CD4-positive, alpha-beta memory T cell (primary cell): ENCODE measurements at places on chromosomes 16 and 17.

GRCh38 chr16:68246121-68246520 is 948 bp downstream of the PLA2G15 start:
- H3K4me1 ChIP-seq, result peaks cover 26% of the 10 kb centered on the region
- peaks cover 4% of the 10 kb centered on the region for H3K36me3 ChIP-seq
- DNase-seq, result no peak
- peak overlapping the region; percentile 98 for H3K4me3 ChIP-seq
- no peak overlapping the region for H3K27ac ChIP-seq

- no peak overlapping the region for H3K4me3 ChIP-seq
- no peak for DNase-seq
- H3K27ac ChIP-seq, result no peak overlapping the region
- no peaks in the 10 kb centered on the region for H3K4me1 ChIP-seq
- no peaks in the 10 kb centered on the region for H3K27me3 ChIP-seq
- H3K36me3 ChIP-seq, result no peaks in the 10 kb centered on the region
Observed at GRCh38 chr17:57687642-57688041, 57.5 kb downstream of the CCDC182 start.

- no peak overlapping the region for H3K27ac ChIP-seq
- H3K27me3 ChIP-seq, result no peaks in the 10 kb centered on the region
- no peak overlapping the region for H3K4me3 ChIP-seq
- DNase-seq, result no peak
- no peaks in the 10 kb centered on the region for H3K36me3 ChIP-seq
Observed at GRCh38 chr17:29240968-29241963, 5.4 kb upstream of the CRYBA1 start.

- no peaks in the 10 kb centered on the region for H3K4me1 ChIP-seq
- no peaks in the 10 kb centered on the region for H3K36me3 ChIP-seq
- H3K4me3 ChIP-seq, result no peak overlapping the region
Observed at GRCh38 chr16:69496896-69497295, 68.9 kb upstream of the NFAT5 start.

DNA sequence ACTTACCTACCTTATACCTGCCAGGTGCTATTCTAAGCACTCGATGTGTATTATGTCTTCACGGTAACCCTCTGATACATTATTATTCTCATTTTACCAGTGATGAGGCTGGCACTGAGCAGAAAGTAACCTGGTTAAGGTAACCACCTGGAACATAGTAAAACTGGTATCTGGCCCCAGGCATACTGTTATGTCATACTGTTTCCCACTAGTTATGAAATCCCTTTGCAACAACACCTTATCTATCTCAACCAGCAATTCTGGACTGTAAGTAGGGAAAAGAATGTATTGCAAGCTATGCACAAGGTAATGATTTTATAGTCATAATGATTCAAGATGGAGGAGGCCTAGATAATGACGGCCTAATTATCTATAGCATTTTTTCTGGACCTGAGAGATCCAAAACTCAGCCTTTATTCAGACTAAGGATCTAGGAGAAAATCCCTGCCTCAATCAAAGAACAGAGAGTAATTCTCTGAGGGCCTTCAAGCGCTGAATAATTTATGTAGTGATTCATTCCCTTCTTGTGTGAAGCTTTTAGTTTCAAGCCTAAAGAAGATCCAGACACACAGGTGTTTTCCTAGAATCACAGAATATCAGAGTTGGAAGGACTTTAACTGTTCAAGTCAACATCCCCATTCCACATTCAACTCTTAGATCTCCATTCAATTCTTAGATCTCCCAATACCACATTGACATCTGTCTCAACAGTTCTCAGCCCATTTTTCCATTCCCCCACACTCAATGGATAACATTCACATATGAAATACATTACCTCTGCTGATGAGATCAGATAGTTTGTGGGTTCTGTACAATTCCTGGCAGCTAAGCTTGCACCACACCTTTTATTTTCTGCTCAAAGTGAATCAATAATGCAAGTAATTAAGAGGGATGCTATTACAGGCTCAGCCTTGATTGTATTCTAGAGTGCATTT is 14.9 kb upstream of the MMD start:
- no peak overlapping the region for H3K4me3 ChIP-seq
- no peak for DNase-seq
- no peak overlapping the region for H3K27ac ChIP-seq
- no peaks in the 10 kb centered on the region for H3K27me3 ChIP-seq

- DNase-seq, result peak; percentile 40
- peaks cover 63% of the 10 kb centered on the region for H3K4me1 ChIP-seq
- H3K4me3 ChIP-seq, result no peak overlapping the region
- no peaks in the 10 kb centered on the region for H3K27me3 ChIP-seq
- no peak overlapping the region for H3K27ac ChIP-seq
Observed at GRCh38 chr17:3766779-3767178, 34.2 kb downstream of the ITGAE start.

- no peak overlapping the region for H3K4me3 ChIP-seq
- no peak overlapping the region for H3K27ac ChIP-seq
- H3K4me1 ChIP-seq, result no peaks in the 10 kb centered on the region
- no peak for DNase-seq
- H3K36me3 ChIP-seq, result no peaks in the 10 kb centered on the region
- no peaks in the 10 kb centered on the region for H3K27me3 ChIP-seq
Observed at GRCh38 chr16:17555176-17555575, 84.4 kb upstream of the XYLT1 start.

GRCh38 chr16:31033709-31034492 is 543 bp downstream of the STX4 start:
- H3K4me3 ChIP-seq, result peak overlapping the region; percentile 97
- peaks cover 20% of the 10 kb centered on the region for H3K36me3 ChIP-seq
- H3K4me1 ChIP-seq, result peaks cover 24% of the 10 kb centered on the region
- DNase-seq, result peak; percentile 85
- no peaks in the 10 kb centered on the region for H3K27me3 ChIP-seq
- peak overlapping the region; percentile 86 for H3K27ac ChIP-seq

DNA sequence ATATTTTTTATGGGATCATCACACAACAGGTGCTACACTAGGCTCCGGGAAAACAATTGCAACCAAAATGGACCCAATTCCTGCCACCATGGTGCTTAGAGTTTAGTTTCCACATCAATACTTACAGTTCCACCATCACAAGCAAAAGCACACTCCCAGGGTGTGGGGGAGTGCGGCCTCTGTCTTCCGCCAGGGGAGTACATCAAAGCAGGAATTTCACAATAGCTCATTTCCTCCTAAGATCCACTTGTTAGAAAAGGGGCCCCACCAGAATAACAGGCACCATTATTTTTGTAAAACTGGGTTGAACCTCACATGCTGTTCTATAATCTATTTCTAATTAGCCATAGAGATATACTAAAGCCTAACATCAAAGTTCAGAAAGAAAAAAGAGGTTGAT is 44.3 kb upstream of the PSMD7 start:
- H3K36me3 ChIP-seq, result no peaks in the 10 kb centered on the region
- no peaks in the 10 kb centered on the region for H3K4me1 ChIP-seq
- no peak overlapping the region for H3K27ac ChIP-seq
- no peaks in the 10 kb centered on the region for H3K27me3 ChIP-seq
- no peak for DNase-seq

DNA sequence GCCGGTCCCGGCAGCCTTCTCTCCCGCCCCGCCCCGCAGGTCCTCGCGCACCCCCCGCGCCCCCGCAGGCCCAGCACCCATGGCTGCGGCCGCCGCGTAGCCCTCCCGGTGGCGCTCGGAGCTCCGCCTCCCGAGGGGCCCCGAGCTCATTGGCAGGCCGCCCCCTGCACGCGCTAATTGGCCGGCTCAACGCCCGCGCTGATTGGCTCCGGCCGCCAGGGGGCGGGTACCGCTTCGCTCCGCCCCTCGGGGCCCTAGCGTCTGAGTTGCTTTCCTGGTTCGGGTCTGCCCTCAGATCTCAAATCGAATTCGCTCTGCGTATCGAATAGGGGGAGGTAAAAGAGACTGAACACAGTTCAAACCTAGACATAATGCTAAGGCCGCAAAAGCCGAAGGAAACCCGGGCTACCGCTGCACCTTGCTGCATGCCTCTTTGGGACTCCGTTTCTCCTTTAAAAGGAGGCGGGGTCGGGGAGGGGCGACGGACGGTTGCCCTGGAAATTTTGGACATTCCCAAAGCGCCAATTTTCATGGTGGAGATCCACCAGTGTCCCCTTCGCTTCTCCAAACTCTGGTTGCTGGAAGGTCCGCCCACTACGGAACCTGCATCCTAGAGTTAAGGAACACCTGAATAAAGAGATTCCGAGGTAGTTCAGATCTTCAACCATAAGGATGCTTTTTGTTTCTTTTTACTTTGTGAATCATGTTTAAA is at the start of gene DEXI:
Gene DEXI (minus strand): TSS at position 117 of the 712 bp plus-strand sequence. CDS start 463 bp downstream, outside the sequence.
- peak; percentile 96 for DNase-seq
- H3K36me3 ChIP-seq, result no peaks in the 10 kb centered on the region
- no peaks in the 10 kb centered on the region for H3K27me3 ChIP-seq
- peak within 1 kb of the TSS; percentile 63 for H3K4me3 ChIP-seq

- peak within 1 kb of the TSS; percentile 29 for H3K4me3 ChIP-seq
- DNase-seq, result peak; percentile 55
- no peaks in the 10 kb centered on the region for H3K36me3 ChIP-seq
- H3K4me1 ChIP-seq, result peaks cover 27% of the 10 kb centered on the region
- H3K27ac ChIP-seq, result no peak within 1 kb of the TSS
Observed at GRCh38 chr17:63476854-63477479, at the start of gene ACE. Gene ACE, plus strand, starts transcription at chr17:63477061. Its CDS starts 34 bp downstream, at chr17:63477095.

DNA sequence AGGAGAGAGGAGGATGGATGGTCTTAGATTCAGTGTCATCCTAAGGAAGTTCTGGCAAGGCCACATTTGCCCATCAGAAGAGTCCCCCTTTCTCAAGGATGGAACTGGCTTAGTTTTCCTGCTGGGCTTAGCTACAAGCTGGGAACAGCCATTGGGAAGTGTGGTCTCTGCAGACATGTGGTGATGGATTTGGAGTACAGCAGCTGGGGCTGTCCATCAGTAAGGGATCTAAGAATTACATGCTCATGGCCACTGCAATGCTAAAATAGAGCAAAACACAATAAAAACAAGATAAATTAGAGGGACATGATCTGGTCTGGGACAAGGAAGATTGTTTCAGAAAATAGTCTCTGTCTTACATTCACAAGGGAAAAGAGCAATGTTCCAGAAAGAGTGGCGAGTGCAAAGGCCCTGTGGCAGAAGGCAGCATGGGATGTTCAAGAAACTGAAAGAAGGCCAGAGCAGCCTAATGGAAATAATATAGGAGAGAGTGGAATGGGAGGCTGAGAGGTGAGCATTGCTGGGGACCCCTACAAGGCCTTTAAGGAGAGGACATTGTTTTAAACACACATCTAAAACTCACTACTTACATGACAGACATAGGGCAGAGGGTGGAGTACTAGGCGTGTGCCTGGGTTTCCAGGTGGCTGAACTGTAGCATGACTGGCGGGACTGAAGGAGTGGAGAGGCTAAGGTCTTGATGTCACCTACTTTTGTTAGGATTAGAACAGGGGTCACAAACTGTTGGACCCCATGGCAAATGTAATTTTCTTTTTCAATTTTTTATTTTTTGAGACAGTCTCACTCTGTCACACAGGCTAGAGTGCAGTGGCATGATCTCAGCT is 17.0 kb upstream of the TOX3 start:
- H3K4me3 ChIP-seq, result no peak overlapping the region
- no peaks in the 10 kb centered on the region for H3K27me3 ChIP-seq
- no peaks in the 10 kb centered on the region for H3K4me1 ChIP-seq
- H3K27ac ChIP-seq, result no peak overlapping the region
- DNase-seq, result no peak

DNA sequence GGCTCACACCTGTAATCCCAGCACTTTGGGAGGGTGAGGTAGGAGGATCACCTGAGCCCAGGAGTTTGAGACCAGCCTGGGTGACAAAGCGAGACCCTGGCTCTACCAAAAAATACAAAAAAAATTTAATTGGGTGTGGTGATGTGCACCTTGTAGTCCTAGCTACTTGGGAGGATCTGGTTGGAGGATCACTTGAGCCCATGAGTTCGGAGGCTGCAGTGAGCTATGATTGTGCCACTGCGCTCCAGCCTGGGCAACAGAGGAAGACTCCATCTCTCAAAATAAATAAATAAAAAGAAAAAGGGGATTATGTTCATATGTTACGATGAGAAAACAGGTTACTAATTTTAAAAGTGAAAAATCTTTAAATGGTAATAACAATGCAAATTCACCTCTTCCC is 996 bp downstream of the MLKL start:
- peak overlapping the region; percentile 42 for H3K4me3 ChIP-seq
- H3K36me3 ChIP-seq, result peaks cover 5% of the 10 kb centered on the region
- H3K4me1 ChIP-seq, result peaks cover 44% of the 10 kb centered on the region
- no peaks in the 10 kb centered on the region for H3K27me3 ChIP-seq

DNA sequence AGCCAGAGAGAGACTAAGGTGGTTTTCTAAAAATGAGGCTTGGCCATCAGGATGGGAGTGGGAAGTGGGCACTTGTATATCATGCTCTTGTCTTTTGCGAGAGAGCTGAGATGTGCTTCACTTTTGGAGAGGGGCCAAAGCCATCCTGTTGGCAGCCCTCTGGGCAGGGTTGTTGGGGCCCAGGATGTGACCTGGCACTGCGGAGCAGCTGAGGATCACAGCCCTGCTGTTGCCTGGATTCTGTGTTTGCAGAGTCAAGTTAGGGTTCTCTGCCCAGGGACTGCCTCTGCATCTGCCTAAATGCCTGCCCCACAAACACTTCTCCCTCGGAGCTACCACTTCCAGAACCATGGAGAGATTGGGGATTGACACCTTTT is 71.2 kb downstream of the PLD6 start:
- no peak overlapping the region for H3K27ac ChIP-seq
- no peaks in the 10 kb centered on the region for H3K27me3 ChIP-seq
- H3K36me3 ChIP-seq, result peaks cover 74% of the 10 kb centered on the region

DNA sequence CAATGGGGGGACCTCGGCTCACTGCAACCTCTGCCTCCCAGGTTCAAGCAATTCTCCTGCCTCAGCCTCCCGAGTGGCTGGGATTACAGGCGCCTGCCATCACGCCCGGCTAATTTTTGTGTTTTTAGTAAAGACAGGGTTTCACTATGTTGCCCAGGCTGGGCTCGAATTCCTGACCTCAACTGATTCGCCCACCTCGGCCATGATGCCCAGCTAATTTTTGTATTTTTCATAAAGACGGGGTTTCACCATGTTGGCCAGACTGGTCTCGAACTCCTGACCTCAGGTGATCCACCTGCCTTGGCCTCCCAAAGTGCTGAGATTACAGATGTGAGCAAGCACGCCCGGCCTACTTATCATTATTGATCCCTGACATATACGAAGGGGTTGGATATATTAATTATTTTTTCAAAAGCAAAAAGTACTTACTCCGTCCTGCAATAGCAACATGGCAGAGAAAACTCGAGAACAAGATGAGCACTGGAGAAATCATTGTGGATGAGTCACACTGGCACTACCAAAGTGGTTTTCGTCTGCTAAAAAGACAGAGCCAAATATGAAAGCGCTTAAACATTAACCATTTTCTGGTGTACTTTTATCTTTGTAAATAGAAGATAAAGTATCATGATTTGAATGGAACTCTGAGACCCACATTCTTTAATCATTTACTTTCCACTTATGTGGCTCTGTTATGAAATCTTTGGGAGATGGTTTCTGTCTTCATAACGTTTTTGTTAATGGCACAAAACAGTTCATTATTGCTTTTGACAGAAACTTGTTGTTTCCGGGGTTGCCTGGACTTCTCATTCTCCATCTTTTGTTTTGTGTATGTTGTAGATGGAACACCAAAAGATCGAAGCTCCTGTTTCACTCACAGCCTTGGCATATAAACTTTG is at the start of gene APOH:
Gene APOH (minus strand): TSS at position 529 of the 896 bp plus-strand sequence. CDS start 36 bp downstream, at position 493.
- H3K4me3 ChIP-seq, result no peak within 1 kb of the TSS
- no peak for DNase-seq
- H3K27me3 ChIP-seq, result no peaks in the 10 kb centered on the region
- H3K36me3 ChIP-seq, result no peaks in the 10 kb centered on the region
- H3K27ac ChIP-seq, result no peak within 1 kb of the TSS
- H3K4me1 ChIP-seq, result no peaks in the 10 kb centered on the region
